AML-193 (cell line): ENCODE measurements at places on chromosomes 7 and 10.

DNA sequence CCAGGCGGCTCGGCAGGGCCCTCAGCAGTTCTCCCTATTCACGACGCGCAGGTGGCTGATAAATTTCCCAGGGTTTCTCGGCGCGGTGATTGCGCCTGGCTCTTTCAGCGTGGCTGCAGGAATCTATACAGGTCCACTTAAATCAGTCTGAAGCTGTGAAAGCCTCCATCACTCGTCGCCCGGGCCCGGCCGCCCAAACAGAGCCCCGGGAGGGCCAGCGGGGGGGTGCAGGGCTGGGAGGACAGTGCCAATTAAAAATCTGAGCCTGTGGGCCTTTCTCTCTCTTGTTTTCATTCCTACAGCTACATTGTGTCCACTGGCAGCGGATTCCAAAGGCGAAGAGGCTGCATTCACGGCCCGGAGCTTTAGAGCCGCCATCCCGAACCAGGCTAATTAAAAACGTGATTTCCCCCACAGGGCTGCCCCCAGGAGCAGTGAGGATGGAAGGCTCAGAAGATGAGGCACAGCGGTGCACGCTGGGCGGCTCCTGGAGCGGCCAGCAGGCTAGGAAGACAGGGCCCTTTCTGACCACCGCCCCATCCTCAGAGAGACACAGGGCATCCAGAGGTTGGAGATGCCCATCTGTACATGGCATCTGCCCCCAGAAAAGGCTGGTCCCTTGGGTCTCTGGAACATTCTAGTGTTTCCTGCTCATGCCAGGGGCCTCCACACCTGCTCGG, 100.7 kb downstream of the FAM53B start:
- DNase-seq = no peak

DNA sequence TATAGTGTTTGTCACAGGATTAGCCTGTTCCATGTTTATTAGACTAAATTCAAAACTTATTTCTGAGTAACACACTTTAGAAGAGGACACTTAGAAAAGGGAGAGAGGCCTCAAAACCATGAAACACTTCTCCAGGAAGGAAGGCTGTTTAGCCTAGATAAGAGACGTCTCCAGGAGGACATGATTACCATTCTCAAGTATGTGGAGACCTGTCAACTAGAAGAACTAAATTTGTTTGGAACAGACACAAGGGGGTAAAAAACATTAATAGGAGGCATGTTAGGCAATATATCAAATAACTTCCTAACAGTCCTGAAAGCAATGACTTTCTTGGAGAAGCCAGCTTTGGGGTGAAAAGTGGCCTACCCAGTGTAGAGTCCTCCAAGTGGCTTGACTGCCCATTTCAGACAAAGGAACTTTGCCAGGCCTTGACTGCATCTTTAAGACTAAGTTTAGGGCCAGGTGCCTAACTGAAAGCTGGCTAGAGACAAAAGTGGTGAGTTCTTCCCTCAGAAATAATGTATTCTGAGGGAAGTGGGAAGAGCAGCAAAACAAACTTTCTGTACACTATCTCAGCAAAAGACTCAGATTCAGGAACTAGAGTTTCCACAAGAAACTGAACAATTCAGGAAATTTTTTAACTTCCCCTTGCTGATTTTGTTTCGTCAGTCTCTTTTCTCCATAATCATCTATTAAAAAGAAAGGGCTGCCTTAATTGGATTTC, 11.8 kb downstream of the NCOA4 start:
- DNase-seq = no peak

DNA sequence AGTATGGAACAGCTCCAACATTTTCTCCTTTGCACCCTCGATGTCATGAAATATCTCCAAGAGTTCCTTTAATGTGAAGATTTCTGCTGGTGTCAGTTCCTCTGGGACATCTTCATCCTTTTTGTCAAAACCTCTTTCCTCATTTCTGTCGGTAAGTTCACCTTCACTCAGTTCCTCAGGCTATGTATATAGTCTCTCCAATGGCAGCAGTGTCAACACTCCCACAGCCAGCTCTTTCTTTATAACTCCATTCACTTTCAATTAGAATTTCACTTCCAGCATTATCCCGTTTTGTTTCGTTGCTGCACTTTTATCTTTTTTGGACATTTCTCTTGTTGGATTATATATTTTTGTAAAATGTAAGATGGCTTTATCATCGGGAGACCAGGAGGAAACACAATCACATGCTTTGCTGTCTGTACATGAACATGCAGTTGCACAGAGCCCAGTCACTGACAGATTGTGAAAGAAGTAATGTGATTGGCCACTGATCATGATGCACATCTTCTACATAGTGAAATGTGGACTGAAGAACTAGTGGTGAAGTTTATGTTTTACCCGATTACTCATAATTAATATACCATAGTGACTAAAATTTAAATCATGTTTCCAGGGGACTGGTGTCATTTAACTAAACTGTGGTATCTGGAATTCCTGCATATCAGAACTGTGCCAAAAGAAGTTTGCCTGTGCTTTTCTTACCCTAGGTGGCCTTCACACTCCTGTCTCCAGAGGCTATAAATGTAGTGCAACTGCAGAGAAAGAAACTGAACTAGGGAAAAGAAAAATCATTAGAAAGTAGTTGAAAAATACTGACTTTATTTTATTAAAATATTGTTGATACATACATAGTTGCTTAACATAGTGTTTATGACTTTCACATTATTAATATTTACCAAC, 289.6 kb downstream of the PPP1R3A start:
- no peak for DNase-seq

DNA sequence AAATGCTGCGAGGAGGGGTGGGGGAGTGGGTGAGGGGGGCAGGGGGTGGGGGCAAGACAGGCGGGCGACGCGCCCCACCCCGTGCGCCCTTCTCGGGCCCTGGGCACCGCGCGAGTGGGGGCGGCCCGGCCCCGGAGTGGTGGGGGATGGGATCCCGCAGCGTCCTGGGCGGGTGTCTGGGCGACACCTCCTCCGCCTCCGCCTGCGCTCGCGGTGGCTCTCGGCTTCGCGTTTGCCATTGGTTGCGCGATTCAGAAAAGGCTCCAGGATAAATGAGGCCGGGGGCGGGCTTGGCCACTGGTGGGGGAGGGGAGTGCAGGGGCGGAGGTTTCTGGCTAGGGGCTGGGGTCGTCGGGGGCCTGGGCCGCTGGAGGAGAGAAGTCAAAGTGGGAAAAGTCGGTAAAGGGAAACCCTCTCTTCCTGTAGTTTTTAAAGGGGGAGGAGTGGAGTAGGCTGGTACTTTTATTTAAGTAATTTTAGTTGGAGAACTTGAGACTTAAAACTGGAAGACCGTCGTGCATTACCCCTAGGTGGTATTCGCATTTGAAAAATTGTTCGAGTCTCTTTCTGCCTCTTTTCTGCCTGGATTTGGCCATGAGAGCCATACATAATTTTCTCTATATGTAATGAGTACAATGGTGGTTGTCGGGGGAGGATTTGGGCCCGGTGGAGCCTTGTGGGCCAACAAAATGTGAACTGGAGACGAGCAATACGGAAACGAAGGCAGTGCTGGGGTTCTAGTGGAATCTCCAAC, 992 bp upstream of the IGF2BP3 start:
- DNase-seq = no peak

GRCh38 chr10:124032971-124033886, 60.2 kb downstream of the CHST15 start:
- no peak for DNase-seq

- no peak for DNase-seq
These were observed 50.6 kb downstream of the AOAH start for GRCh38 chr7:36673703-36674102.

DNA sequence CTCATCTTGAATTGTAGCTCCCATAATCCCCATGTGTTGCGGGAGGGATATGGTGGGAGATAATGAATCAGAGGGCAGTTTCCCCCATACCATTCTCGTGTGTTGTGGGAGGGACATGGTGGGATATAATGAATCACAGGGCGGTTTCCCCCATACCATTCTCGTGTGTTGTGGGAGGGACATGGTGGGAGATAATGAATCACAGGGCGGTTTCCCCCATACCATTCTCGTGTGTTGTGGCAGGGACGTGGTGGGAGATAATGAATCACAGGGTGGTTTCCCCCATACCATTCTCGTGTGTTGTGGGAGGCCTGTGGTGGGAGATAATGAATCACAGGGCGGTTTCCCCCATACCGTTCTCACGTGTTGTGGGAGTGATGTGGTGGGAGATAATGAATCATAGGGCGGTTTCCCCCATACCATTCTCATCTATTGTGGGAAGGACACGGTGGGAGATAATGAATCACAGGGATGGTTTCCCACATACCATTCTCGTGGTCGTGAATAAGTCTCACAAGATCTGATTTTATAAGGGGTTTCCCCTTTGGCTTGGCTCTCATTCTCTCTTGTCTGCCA, 271.0 kb downstream of the MAD1L1 start:
- DNase-seq = no peak

DNA sequence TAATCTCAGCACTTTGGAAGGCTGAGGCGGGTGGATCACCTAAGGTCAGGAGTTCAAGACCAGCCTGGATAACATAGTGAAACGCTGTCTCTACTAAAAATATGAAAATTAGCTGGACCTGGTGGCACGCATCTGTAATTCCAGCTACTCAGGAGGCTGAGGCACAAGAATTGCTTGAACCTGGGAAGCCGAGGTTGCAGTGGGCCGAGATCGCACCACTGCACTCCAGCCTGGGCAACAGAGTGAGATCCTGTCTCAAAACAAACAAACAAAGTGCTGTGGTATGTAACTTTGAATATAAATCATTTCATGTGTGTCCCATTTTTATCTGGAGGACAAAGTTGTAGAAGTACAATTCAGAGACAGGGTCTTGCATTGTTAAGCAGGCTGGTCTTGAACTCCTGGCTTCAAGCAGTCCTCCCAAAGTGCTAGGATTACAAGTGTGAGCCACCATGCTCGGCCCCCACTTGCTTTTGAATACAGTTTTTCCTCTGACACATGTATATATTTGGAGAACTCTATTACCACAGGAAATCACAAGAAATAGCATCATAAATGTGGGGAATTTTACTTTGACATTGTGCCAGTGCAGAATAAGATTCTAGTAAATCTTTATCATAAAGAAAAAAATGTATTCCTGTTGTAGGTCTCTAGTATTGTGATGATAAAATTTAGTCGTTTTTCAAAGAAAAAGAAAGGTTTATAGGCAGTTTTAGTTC, 32.6 kb downstream of the PTPN12 start:
- DNase-seq = no peak

GRCh38 chr10:46254467-46254866, 32.3 kb upstream of the ANTXRL start:
- no peak for DNase-seq

- peak; percentile 92 for DNase-seq
These were observed 62.2 kb downstream of the CCDC71L start for GRCh38 chr7:106598663-106599342.

GRCh38 chr10:128312250-128312649, 186.0 kb upstream of the MKI67 start:
- DNase-seq = no peak

- no peak for DNase-seq
These were observed 3.2 kb downstream of the GNB2 start for GRCh38 chr7:100676501-100677306.

DNA sequence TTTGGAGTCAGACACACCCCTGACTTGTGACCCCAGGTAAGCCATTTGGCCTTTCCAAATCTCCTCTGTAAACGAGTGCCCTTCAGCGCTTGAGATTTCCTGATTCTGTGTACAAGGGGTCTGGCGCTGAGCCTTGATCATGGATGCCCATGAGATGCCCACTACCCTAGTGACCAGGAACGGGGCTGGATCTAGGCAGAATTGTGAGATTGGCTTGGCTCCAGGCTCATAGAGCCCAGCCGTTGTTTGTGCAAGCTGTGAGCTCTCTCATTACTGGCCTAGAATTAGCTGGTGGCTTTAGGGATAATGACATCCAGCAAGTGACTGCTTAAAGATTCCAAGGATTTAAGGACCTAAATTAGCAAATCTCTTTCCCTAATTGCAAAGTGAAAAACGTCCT, 84.9 kb downstream of the CAMK1D start:
- no peak for DNase-seq

DNA sequence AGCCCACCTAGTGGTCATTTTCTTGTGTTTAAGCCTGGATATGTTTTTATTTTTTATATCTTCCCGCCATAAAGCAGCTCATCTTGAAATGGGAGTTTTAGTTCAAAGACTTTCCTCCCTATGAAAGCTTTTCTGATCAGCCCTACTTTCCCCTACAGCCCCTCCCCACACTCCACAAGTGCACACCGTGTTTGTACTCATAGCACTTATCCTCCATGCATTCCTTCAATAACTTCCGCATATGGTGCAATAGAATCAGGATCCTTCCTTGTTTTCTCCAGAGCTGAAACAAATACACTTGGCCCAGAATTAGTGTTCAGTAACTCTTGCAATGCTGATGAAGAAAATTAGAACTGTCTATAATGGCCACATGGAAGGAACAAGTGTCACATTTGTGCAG, 235.9 kb downstream of the KCNMA1 start:
- DNase-seq = no peak

DNA sequence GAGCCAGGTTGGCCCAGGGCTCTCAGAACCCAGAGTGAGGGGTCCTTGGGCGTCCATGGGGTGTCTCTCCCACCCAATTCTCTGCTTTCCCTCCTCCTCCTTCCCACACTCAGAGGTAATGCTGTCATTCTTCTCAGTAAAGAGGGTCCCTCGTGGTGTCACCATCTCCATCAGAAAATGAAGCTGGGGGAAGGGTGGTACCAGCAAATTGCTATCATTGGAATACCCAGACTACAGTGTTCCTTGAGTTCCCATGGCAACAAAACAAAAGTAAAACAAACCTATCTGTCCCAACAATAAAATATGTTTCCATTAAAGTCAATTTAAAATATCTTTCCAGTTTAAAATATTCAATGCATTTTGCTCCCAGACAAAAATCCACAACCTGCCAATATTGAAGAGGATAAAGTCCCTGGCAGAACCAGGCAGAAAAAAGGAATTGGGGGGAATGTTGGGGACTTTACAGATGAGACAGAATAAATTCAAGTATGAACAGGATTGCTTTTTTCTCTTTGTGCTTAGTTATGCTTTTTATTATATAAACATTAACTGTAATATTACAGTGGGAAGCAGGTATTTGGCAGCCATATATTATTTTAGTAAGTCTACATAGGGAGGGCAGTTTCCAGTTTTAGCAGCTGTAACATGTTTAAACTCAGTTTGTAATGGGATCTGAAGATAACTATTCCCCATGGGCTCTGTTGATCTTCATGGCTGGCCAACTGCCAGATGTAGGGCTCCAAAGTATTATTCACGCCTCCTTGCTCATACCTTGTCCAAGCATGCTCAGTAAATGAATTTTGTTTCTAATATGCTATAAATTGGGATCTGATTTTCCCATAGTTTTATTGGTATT, 182.1 kb downstream of the ARID5B start:
- no peak for DNase-seq

DNA sequence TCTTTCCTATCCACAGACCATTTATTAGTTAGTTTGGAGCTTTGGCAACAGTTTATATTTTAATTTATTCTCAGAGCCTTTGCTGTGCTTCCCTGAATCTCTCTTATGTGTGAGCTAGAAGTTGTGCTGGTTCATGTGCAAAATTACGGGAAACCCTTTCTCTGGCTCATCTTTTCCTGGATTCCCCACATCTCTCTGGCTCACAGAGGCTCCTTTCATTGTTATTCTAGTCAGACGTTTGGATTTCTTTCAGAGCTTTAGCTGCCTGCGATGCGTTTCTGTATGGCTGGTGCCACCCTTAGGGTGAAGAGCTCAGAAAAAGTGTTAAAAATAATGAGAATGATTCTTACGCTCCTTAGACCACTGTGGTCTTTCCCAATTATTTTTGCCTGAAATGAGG, 53.3 kb downstream of the TPST1 start:
- DNase-seq = no peak

- no peak for DNase-seq
These were observed 320.9 kb downstream of the WDR11 start for GRCh38 chr10:121171825-121172787.

GRCh38 chr10:35339942-35340341, 3.6 kb downstream of the CCNY start:
- DNase-seq = no peak

- peak; percentile 0 for DNase-seq
These were observed 741.4 kb upstream of the POT1 start for GRCh38 chr7:125670926-125671572.
